ENCODE measurements at places on chromosomes 5 and 9. TPM values are rescaled to one million over a fixed set of nuclear protein-coding genes. Genes with fewer than 3 reads are reported as not detected.

Gene F12
- 1.5 TPM for total RNA-seq

Gene IFNA2
- total RNA-seq = not detected

Gene UBAP1
- 38.0 TPM for total RNA-seq

Gene SLC34A1
- total RNA-seq = not detected

Gene C9orf50
- not detected for total RNA-seq

Gene PCDHGA11
- total RNA-seq = 8.7 TPM

Gene PCDHGA2
- total RNA-seq = 0.79 TPM

Gene UBE2R2
- total RNA-seq = 23.5 TPM

Gene STARD4
- 113 TPM for total RNA-seq

Gene SPATA31A3
- total RNA-seq = not detected

Gene LCN1
- total RNA-seq = not detected

Gene CBY3
- 0.26 TPM for total RNA-seq

Gene ZNF189
- 19.2 TPM for total RNA-seq

Gene IL4
- not detected for total RNA-seq

Gene PCDHB16
- total RNA-seq = 0.13 TPM

Gene TLR4
- total RNA-seq = 51.7 TPM

Gene TRIP13
- total RNA-seq = 37.9 TPM

Gene ENTREP1
- 3.5 TPM for total RNA-seq

Gene GNA14
- total RNA-seq = 3.2 TPM

Gene ANKRD20A1
- 1.6 TPM for total RNA-seq

Gene CERCAM
- 24.1 TPM for total RNA-seq
